ENCODE measurements at places on chromosomes 1 and 21.

DNA sequence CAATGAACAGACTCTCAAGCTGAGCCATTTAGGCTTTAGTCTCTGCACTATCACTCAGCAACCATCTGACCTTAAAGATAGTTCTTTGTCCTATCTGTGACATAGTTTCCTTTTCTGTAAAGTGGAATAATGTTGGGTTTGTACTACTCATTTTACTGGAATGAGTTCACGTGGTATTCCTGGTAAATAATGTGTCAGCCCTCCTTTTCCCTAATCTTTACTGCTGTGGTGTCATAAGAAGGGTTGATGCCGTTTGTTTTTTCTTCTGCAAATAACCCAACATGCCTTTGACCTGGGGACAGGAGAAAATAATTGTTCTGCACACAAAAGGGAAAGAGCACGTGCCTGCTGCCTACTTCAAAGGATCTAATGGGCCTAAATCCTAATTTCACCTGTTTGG, 297.8 kb downstream of the BRINP3 start:
- no peak for DNase-seq

GRCh38 chr1:32980080-32980479, 15.5 kb upstream of the RNF19B start:
- no peak for DNase-seq

DNA sequence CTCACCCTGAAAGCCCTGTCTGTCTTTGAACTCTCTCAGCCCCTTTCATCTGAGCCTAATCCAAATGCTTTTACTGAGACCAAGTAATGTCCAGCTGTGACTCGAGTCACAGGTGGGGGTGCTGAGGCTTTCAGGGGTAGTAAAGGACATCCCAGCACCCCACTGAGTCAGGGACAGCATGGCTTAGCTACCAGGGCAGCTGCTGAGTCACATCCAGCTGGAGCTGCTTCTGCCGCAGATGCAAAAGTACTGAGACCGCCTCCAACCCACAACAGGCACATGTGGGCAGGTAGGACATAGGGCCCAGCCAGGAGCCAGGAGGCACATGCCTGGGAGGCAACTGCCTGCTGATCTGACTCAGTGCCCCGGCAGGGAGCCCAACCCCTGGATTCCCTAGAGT, 6.7 kb upstream of the VSIG8 start:
- no peak for DNase-seq

DNA sequence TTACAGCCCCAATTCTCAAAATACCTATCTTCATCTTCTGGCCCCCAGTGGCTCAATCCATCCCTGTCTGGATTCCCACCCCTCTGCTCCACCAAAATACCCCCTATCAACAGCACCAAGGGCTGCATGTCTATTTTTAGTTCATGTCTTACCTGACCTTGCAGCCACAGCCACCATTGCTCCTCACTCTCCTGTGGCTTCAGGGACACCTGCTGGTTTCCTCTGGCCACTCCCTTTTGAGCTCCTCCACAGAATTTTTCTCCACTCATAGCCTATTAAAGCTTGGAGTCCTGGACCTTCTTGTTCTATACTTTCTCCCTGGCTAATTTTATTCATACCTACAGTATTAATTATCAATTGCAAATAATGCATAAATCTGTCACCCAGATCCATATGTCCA, 125.3 kb upstream of the NGF start:
- no peak for DNase-seq

- DNase-seq: peak; percentile 39
These were observed 8.7 kb upstream of the SLX9 start for GRCh38 chr21:44931137-44931500.

GRCh38 chr1:2528611-2528965, 1.5 kb downstream of the HES5 start:
- DNase-seq: no peak

- DNase-seq: no peak
These were observed 224.4 kb upstream of the COA6 start for GRCh38 chr1:234148816-234149215.

DNA sequence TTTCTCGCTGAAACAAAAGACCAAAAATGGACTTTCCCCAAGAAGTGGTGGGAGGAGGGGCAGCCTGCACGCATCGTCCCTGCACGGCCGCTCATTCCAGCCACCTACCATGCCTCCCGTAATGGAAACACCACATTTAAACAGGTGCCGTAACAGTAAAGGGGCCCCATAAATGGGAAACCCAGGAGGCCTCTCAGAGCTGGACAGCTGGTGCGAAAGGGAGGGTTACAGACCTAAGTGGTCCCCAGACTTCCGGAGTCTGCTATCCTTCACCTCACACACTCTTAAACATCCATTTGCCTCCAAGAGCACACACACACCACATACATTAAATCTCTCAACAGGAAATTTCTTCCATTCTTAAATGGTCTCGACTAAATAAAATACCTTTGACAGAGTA, 120.7 kb upstream of the SOD1 start:
- DNase-seq: no peak

DNA sequence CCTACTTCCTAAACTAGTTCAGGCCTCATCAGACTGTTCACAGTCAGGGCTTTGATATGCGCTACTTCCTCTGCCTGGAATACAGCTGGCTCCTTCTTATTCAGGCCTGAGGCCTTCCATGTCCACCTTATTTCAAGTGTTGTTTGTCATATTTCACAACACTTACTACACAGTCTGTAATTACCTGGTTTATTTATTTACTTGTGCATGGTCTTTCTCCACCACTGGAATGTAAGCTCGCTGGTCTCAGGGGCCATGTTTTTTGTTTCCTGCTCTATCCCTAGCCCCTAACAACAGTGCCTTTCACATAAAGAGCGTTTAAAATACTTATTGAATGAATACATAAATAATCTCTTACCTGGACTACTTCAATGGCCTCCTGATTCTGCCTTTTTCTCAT, 4.6 kb upstream of the SRSF4 start:
- DNase-seq: no peak

Data from CD4-positive, alpha-beta T cell treated with Interleukin-1 beta for 1 hour (primary cell).